Activated naive CD8-positive, alpha-beta T cell treated with anti-CD3 and anti-CD28 coated beads, Interleukin-2, amount 10 ng/mL, durations not matched to agents 7 days and 5 days (primary cell): ENCODE measurements at places on chromosomes 6 and 20. TPM values are rescaled to one million over a fixed set of nuclear protein-coding genes. Genes with fewer than 3 reads are reported as not detected.

COL20A1 gene
- not detected for total RNA-seq

ZNF831 gene
- total RNA-seq: 16.3 TPM

EMILIN3 gene
- not detected for total RNA-seq

KIAA1755 gene
- not detected for total RNA-seq

DYNLRB1 gene
- total RNA-seq: 96.8 TPM

HSPA12B gene
- not detected for total RNA-seq

MACROD2 gene
- not detected for total RNA-seq

DEFB126 gene
- not detected for total RNA-seq

TFAP2D gene
- total RNA-seq: not detected

- H3K4me3 ChIP-seq: no peak overlapping the region
- no peak for DNase-seq
- no peak overlapping the region for H3K27ac ChIP-seq
- no peaks in the 10 kb centered on the region for H3K4me1 ChIP-seq
- H3K36me3 ChIP-seq: no peaks in the 10 kb centered on the region
These were observed 47.2 kb upstream of the IPCEF1 start for GRCh38 chr6:154403788-154404187.

DNA sequence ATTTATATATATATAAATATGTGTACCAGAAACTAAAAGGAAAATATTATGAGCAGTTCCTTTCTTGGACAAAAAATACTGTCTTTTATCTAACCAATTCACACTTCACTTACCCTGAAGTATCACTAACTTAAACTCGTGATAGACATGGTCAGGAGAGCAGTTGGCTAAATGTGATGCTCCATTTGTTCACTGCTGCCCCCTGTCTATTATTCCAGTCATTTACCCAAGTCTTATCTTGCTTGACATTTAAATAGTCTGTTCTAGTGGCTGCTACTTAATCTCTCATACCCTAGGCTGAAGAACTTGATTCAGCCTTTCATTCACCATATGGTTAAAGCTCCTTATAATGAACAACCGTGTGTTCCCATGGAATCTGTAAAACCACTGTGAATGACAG lies 789.6 kb upstream of the EYS start:
- no peak for DNase-seq
- no peaks in the 10 kb centered on the region for H3K36me3 ChIP-seq
- no peaks in the 10 kb centered on the region for H3K27me3 ChIP-seq
- H3K4me3 ChIP-seq: no peak overlapping the region

GRCh38 chr6:81906709-81907204 lies 154.3 kb upstream of the TENT5A start:
- H3K4me1 ChIP-seq: no peaks in the 10 kb centered on the region
- no peak overlapping the region for H3K27ac ChIP-seq
- H3K27me3 ChIP-seq: no peaks in the 10 kb centered on the region
- H3K36me3 ChIP-seq: no peaks in the 10 kb centered on the region
- no peak for DNase-seq

DNA sequence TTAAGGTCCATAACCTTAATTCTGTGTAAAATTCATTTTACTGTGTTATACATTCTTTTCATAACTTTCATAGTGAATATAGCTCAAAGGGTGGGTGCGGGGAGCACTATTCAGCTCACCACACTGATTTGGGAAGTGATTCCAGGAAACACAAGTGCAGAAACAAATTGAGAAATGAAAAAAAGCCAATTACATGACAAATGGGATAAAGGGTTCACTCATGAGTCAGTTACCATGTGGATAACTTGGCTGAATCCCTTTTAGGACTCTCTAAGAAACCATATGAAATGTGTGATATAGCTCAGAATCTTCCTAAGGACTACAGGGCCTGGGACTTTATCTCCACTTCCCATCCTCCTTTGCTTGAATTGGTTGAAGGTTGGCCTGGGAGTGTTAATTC lies 3.1 kb upstream of the BTN2A1 start:
- H3K36me3 ChIP-seq: peaks cover 25% of the 10 kb centered on the region
- no peak overlapping the region for H3K4me3 ChIP-seq
- H3K4me1 ChIP-seq: peaks cover 21% of the 10 kb centered on the region
- no peak for DNase-seq
- no peak overlapping the region for H3K27ac ChIP-seq

- no peak overlapping the region for H3K4me3 ChIP-seq
- peaks cover 5% of the 10 kb centered on the region for H3K27me3 ChIP-seq
- H3K4me1 ChIP-seq: peaks cover 7% of the 10 kb centered on the region
- DNase-seq: no peak
- no peak overlapping the region for H3K27ac ChIP-seq
- H3K36me3 ChIP-seq: no peaks in the 10 kb centered on the region
These were observed 63.5 kb downstream of the THBS2 start for GRCh38 chr6:169190144-169190584.

- DNase-seq: no peak
- H3K4me3 ChIP-seq: no peak overlapping the region
- H3K27me3 ChIP-seq: peaks cover 2% of the 10 kb centered on the region
- no peaks in the 10 kb centered on the region for H3K36me3 ChIP-seq
- H3K27ac ChIP-seq: no peak overlapping the region
- H3K4me1 ChIP-seq: no peaks in the 10 kb centered on the region
These were observed 119.3 kb downstream of the LPA start for GRCh38 chr6:160544802-160545201.

GRCh38 chr6:113684382-113684901 lies 172.7 kb upstream of the MARCKS start:
- no peak for DNase-seq
- no peak overlapping the region for H3K4me3 ChIP-seq
- H3K4me1 ChIP-seq: no peaks in the 10 kb centered on the region

DNA sequence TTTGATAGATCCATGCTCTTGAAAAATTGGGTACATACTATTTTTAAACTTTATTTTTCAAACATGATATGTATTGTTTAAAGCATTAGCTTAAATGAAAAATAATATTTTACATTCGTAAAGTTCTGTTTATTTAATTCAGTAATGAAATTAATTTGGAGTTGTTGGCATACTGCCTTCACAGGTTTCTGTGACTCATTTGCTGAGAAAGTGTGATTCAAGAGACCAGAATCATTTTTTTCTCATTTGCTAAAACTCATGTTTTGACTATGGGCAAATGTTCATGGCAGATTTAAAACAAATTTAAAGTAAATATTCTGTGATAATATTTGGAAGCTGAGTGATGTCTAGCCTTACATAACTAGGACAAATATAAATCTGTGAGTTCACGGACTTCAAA lies 230.4 kb downstream of the BCKDHB start:
- no peak overlapping the region for H3K27ac ChIP-seq
- no peak for DNase-seq
- H3K36me3 ChIP-seq: no peaks in the 10 kb centered on the region

DNA sequence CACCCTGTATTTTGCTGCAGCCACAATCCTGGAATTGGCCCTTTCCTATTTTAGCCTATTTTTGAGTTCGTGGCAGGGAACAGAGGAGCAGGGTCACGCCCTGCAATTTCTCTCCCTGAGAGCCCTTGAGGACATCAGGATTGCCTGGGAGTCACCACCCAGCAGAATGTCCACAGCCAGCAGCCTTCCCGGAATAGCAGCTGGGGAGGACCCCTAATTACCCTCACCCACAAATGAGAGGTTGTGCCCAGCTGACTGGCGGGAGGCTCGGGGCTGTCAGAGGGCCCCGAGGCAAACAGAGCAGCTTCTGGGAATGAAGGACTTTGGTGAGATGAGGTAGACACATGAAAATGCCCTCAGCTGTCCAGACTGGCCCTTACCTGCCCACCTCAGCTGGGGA lies 165.1 kb downstream of the PREX1 start:
- no peaks in the 10 kb centered on the region for H3K27me3 ChIP-seq
- no peak overlapping the region for H3K27ac ChIP-seq
- H3K36me3 ChIP-seq: peaks cover 46% of the 10 kb centered on the region
- no peak for DNase-seq

- no peak for DNase-seq
- H3K27me3 ChIP-seq: peaks cover 5% of the 10 kb centered on the region
- H3K27ac ChIP-seq: no peak overlapping the region
- H3K4me1 ChIP-seq: peaks cover 4% of the 10 kb centered on the region
These were observed 161.9 kb downstream of the TAF4 start for GRCh38 chr20:61903575-61904340.

DNA sequence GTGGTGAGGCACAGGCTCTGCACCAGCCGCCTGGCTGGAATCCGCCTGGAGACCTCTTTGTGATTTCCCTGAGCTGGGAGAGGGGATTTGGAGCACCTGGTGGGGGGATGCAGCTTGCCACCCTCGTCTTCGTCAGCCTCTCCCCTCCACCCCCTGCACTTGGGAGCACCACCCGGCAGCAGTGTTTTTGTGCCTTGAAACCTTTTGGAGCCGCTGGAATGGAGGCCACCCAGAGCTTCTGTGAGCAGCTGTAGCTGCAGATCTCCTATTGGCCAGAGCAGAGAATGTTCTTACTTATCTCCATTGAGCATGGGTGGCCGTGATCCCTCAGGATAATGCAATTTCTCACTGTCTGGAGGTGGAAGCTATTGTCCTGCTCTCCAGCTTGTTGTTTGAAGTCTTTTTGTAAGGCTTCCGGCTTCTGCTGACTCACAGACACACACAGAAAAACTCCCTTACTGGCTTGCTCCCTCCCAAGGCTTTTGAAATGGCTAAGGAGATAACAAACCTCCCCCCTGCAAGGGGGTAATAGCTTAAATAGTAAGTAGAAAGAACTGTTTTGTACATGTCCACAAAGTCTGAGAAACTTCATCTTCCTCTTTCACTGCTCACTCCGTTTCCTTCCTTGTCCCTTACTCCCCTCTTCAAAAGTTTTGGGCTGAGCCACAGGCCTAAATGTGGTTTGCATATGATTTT lies 271.2 kb downstream of the PRL start:
- H3K27ac ChIP-seq: peak overlapping the region; percentile 37
- H3K4me1 ChIP-seq: peaks cover 16% of the 10 kb centered on the region
- no peak for DNase-seq

DNA sequence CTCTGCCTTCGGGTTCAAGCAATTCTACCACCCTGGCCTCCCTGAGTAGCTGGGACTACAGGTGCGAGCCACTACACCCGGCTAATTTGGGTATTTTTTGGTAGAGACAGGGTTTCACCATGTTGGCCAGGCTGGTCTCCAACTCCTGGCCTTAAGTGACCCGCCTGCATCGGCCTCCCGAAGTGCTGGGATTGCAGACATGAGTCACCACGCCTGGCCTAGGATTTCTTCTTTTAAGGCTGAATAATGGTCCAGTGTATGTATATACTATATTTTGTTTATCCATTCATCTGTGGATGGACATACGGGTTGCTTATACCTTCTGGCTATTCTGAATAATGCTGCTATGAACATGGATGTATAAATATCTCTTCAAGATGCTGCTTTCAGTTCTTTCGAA lies 17.1 kb downstream of the RIOK1 start:
- H3K27me3 ChIP-seq: no peaks in the 10 kb centered on the region
- no peak for DNase-seq
- H3K4me1 ChIP-seq: no peaks in the 10 kb centered on the region
- no peak overlapping the region for H3K4me3 ChIP-seq

DNA sequence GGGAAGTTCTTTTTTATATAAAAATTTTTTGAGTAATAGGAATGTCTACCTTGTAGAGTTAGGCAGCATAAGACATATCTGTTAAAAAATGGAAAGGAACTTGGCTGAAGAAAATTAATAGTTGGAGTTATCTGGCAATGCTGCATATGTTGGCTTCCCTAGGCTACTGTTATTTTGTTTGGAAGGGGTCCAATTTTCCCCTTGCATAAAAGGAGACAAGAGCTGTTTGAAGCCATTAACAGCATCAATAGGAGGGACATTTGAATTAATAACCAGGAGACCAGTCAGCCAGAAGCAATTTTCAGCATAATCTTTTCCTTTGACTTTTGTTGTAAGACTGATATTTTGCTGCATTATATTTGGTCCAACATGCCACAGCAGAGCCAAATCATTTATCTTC lies 80.9 kb upstream of the TAB2 start:
- no peak overlapping the region for H3K4me3 ChIP-seq
- H3K4me1 ChIP-seq: peaks cover 36% of the 10 kb centered on the region
- H3K27me3 ChIP-seq: no peaks in the 10 kb centered on the region
- H3K27ac ChIP-seq: no peak overlapping the region
- H3K36me3 ChIP-seq: peaks cover 45% of the 10 kb centered on the region
- no peak for DNase-seq

- peaks cover 11% of the 10 kb centered on the region for H3K36me3 ChIP-seq
- peak overlapping the region; percentile 47 for H3K27ac ChIP-seq
- DNase-seq: no peak
- peaks cover 26% of the 10 kb centered on the region for H3K4me1 ChIP-seq
These were observed 2.3 kb downstream of the RNF114 start for GRCh38 chr20:49938173-49939163.

- DNase-seq: no peak
- peaks cover 11% of the 10 kb centered on the region for H3K36me3 ChIP-seq
- no peak overlapping the region for H3K4me3 ChIP-seq
- H3K27me3 ChIP-seq: no peaks in the 10 kb centered on the region
- no peak overlapping the region for H3K27ac ChIP-seq
These were observed 797 bp upstream of the GNRH2 start for GRCh38 chr20:3042625-3043024.

DNA sequence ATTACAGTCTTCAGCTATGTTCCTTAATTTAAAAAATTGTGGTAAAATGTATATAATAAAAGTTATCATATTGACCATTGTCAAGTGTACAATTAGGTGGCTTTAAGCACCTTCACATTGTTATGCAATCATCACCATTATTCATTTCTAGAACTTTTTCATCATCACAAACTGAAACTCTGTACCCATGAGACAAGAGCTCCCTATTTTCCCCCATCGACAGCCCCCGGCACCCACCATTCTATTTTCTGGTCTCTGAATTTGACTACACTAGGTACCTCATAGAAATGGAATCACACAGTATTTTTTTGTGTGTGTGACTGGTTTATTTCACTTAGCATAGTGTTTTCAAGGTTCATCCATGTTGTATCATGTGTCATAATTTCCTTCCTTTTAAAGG lies 39.7 kb upstream of the FYN start:
- no peaks in the 10 kb centered on the region for H3K27me3 ChIP-seq
- peaks cover 4% of the 10 kb centered on the region for H3K36me3 ChIP-seq
- no peak for DNase-seq
- H3K27ac ChIP-seq: no peak overlapping the region
- no peaks in the 10 kb centered on the region for H3K4me1 ChIP-seq

- no peaks in the 10 kb centered on the region for H3K4me1 ChIP-seq
- no peak overlapping the region for H3K27ac ChIP-seq
- no peak for DNase-seq
- H3K27me3 ChIP-seq: peaks cover 2% of the 10 kb centered on the region
- H3K4me3 ChIP-seq: no peak overlapping the region
These were observed 657.9 kb downstream of the EPM2A start for GRCh38 chr6:145077382-145077781.

- H3K4me3 ChIP-seq: no peak overlapping the region
- no peaks in the 10 kb centered on the region for H3K36me3 ChIP-seq
- DNase-seq: no peak
- H3K4me1 ChIP-seq: peaks cover 1% of the 10 kb centered on the region
- peaks cover 7% of the 10 kb centered on the region for H3K27me3 ChIP-seq
These were observed 254.0 kb downstream of the CDC5L start for GRCh38 chr6:44641344-44642031.

- H3K27ac ChIP-seq: no peak overlapping the region
- no peak overlapping the region for H3K4me3 ChIP-seq
- no peak for DNase-seq
- H3K4me1 ChIP-seq: no peaks in the 10 kb centered on the region
- no peaks in the 10 kb centered on the region for H3K27me3 ChIP-seq
These were observed 51.4 kb downstream of the NCOA7 start for GRCh38 chr6:125842091-125842626.

- no peak for DNase-seq
- no peak overlapping the region for H3K4me3 ChIP-seq
- no peak overlapping the region for H3K27ac ChIP-seq
- peaks cover 3% of the 10 kb centered on the region for H3K27me3 ChIP-seq
- H3K4me1 ChIP-seq: no peaks in the 10 kb centered on the region
These were observed 280.3 kb downstream of the CDC5L start for GRCh38 chr6:44667668-44668390.
